ENCODE measurements at places on chromosomes 7 and 10.

DNA sequence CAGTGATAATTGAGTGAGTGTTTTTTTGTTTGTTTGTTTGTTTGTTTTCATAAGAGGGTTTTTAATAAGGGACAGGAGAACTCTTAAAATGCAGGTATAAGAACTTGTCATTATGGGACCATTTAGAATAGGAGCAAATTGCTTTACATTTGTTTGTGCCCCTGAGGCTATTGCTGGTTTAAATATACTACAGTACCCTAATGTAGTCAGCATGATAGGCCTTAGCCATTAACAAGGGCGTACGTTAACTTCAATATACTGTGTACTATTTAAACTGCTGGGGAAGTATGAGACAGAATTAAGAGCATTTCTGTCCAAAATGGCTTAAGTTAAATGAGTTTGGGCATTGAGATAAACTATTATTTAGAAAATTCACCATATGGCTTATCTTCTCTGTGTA is 26.2 kb downstream of the PRKAR2B start:
- DNase-seq: no peak

DNA sequence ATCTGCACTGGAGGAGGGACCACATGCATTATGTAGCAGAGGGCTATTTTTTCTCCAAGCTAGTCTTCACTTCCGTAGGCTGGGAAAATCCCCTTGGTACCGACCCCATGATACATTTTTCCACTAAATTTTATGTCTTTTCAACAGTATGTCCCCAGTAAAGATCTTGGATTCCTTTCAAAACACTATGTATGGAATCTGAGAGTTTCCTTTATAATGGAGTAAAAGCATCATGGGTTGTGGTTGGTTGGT is 4.8 kb upstream of the ZNRF2 start:
- no peak for DNase-seq

GRCh38 chr7:151468217-151469018 is 28.5 kb upstream of the CRYGN start:
- no peak for DNase-seq

DNA sequence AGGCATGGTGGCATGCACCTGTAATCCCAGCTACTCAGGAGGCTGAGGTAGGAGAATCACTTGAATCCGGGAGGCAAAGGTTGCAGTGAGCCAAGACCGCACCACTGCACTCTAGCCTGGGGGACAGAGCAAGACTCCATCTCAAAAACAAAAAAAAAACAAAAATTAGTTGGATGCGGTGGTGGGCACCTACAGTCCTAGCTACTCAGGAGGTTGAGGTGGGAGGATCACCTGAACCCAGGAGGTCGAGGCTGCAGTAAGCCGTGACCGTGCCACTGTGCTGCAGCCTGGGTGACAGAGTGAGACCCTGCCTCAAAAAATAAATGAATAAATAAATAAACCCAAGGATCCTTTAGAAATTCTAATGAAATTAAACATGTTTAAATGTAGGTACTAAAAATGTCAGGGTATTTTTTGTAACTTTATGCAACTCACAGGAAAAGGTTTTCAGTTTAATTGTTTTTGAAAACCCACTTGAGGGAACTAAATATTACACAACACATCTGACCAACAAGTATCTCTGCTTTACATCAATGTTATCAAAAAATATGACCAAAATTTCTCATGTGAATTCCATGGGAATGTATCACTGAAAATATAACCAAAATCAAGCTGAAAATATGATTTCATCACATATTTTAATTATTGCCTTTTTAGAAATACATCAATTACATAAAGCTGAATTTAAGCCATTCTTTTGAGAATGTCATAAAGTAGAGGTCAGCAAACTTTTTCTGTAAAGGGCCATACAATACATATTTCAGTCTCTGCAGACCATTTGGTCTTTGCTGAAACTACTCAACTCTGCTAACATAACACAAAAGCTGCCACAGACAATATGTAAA is 23.9 kb downstream of the UPF2 start:
- DNase-seq: no peak

GRCh38 chr7:13603661-13604060 is 385.8 kb downstream of the ETV1 start:
- no peak for DNase-seq

- DNase-seq: no peak
Measured at GRCh38 chr10:23200997-23201652, 9.0 kb downstream of the PTF1A start.

DNA sequence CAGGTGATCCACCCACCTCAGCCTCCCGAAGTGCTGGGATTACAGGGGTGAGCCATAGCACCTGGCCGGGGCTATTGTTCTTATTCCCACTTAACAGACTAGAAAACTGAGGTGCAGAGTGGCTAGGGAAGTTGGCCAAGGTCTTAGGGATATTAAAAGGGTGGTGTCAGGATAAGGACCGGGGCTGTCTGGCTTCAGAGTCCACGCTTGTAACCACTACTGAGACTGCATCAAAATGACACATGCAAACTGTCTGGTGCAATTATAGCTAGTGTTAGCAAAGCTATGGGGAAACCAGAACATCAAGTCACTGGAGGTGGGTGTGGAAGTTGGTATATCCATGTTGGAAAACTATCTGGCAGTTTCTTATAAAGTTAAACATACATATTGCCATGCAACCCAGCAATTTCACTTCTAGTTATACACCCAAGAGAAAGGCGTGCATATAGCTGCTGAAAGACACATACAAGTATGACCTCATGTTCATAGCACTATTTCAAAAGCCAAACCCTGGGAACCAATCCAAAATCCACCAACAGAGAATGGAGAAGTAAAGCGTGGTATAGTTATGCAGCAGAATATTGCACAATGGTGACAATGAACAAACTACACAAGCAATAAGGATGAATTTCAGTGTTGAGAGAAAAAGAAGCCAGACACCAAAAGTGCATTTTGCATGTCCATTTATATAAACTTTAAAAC is 33.9 kb upstream of the EEPD1 start:
- DNase-seq: no peak

DNA sequence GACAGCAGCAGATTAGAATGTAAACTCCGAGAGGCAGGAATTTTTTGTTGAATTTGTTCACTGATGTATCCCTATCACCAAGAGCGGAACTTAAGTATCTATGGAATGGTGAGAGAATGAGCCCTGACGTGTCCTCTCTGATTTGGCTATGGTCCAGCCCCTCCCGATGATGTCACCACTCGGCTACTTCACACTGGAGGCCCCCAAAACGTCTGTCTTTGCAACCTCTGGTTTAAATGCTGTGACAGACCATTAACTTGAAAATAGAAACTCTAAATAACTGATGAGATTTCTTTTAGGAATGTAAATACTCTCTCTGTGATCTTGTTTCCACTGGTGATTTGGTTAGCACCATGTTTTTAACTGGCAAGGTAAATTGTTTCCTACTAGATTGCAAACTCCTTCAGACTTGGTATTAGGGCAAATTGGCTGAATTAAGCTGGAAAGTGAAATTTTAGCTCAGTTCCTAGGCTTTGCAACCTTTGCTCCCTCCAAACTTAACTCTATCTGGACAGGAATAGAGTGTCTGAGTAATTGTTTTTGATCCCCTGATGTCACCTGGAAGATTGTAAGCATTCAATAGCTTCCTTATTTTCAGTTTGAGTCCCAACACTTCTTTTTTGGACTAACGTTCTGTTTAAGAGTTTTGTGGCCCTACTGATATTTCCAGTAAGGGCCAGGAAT is 19.1 kb downstream of the SLC16A12 start:
- peak; percentile 79 for DNase-seq

- no peak for DNase-seq
Measured at GRCh38 chr7:50599385-50599784, 34.2 kb upstream of the DDC start.

- DNase-seq: no peak
Measured at GRCh38 chr7:27607210-27607606, 55.5 kb downstream of the HIBADH start.
